ENCODE measurements at places on chromosomes 11 and 22.

GRCh38 chr11:69773626-69774353, 1.4 kb downstream of the FGF4 start:
- peaks cover 41% of the 10 kb centered on the region for H3K27me3 ChIP-seq
- no peaks in the 10 kb centered on the region for H3K36me3 ChIP-seq
- no peak overlapping the region for H3K4me3 ChIP-seq
- no peak overlapping the region for H3K27ac ChIP-seq

GRCh38 chr22:50044485-50045118, 13.5 kb downstream of the TTLL8 start:
- H3K4me1 ChIP-seq = peaks cover 2% of the 10 kb centered on the region
- H3K36me3 ChIP-seq = no peaks in the 10 kb centered on the region
- no peak for DNase-seq
- H3K27ac ChIP-seq = no peak overlapping the region

DNA sequence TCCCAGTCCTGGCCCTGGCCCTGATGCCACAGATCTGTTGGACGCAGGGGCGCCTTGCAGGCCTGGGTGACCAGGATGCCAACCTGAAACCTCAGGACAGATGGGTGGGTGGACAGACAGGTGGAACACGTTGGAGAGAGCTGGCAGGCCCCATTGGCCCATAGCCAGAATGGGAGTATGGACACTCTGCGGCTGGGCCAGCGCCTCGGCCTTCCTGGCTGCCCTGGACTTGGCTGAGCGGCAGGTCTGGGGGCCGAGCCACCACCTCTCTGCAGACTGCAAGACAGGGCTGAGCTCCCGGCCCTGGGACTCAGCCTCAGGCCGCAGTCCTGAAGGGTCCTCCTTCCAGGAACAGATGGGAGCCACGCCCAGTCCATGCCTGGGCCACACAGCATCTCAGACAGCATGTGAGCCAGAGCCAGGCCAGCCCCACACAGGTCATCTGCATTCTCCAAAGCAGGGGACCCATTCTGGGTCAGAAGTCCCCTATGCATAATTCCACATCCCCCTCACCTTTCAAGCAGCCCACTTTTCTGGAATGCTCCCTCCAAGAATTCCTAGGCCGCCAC, 14.1 kb downstream of the WNT7B start:
- H3K27me3 ChIP-seq = peaks cover 3% of the 10 kb centered on the region
- H3K36me3 ChIP-seq = no peaks in the 10 kb centered on the region
- H3K4me1 ChIP-seq = no peaks in the 10 kb centered on the region
- no peak overlapping the region for H3K4me3 ChIP-seq
- no peak for DNase-seq

DNA sequence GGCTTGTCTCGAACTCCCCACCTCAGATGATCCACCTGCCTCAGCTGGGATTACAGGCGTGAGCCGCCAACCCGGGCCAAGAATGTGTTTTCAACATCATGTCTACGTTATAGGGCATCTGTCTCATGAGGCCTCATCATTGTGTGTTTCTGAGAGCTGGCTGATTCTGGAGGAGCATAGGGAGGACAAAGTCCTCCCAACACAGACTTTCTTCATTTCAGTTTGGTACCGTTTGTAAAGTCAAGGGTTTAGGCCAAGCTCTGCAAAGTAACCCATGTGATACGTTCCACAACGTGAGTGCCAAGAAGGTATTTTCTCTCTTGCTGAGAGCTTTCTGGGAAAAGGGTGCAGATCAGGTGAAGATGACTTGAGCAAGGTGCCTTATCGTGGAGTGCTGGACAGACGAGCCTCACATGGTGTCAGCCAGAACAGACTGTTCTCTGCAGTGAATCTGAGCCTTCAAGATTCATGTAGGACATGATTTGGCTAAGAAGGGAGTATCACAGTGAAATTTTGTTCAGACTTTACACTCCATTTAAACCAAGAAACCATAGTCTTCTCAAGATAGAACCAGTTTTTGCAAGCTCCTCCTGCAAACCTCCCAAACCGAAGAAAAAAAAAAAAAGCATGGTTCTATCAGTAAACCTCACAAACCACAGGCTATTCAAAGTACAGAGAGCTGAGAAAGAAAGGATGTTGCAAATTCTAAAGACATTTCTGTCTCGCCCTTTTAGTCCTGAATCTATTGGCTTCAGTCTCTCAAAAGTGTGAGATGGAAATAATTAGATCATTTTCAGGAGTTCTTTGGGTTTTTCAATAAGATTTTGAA, 71.7 kb downstream of the DBX1 start:
- H3K4me1 ChIP-seq = peaks cover 20% of the 10 kb centered on the region
- H3K4me3 ChIP-seq = no peak overlapping the region
- no peaks in the 10 kb centered on the region for H3K36me3 ChIP-seq
- H3K27me3 ChIP-seq = peaks cover 23% of the 10 kb centered on the region
- no peak for DNase-seq

DNA sequence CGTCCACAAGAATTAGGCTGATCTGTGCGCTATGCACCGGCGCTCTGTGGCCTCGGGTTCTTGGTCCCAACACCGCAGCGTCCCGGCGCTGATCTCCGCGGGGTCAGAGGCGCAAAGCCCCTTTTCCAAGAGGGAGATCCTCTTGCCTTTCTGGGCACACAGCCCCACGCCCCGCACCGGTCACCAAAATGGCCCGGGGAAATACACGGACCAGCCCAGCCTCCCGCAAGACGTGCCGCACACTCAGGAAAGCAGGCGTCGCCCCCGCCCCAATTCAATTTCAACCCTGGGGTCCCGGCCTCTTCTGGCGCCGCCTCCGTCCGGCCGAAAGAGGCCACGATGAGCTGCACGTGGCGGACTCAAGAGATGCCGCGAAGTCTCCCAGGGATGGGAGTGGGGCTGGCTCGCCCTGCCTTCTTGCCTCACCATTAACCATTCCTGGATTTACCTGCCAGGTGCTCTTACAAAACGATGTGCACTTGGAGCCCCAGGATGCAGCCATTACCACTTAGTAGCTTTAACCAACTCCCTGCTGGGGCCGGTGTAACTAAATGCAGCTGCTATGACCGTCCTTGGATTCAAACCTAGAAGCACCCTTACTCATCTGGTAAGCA, 10.5 kb downstream of the PIWIL3 start:
- H3K36me3 ChIP-seq = no peaks in the 10 kb centered on the region
- H3K4me3 ChIP-seq = no peak overlapping the region
- H3K27me3 ChIP-seq = peaks cover 4% of the 10 kb centered on the region
- no peaks in the 10 kb centered on the region for H3K4me1 ChIP-seq

DNA sequence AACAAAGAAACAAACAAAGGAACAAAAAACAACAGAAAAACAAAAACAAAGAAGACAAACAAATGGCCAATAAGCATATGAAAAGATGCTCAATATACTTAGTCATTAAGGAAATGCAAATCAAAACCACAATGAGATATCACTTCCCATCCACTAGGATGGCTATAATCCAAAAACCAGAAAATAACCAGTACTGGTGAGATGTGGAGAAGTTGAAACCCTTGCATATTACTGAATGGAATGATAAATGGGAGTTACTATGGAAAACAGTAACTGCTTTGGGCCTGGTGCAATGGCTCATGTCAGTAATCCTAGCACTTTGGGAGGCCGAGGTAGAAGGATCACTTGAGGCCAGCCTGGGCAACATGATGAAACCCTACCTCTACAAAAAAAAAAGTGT, 44.9 kb upstream of the RBFOX2 start:
- no peak for DNase-seq
- H3K27ac ChIP-seq = no peak overlapping the region

DNA sequence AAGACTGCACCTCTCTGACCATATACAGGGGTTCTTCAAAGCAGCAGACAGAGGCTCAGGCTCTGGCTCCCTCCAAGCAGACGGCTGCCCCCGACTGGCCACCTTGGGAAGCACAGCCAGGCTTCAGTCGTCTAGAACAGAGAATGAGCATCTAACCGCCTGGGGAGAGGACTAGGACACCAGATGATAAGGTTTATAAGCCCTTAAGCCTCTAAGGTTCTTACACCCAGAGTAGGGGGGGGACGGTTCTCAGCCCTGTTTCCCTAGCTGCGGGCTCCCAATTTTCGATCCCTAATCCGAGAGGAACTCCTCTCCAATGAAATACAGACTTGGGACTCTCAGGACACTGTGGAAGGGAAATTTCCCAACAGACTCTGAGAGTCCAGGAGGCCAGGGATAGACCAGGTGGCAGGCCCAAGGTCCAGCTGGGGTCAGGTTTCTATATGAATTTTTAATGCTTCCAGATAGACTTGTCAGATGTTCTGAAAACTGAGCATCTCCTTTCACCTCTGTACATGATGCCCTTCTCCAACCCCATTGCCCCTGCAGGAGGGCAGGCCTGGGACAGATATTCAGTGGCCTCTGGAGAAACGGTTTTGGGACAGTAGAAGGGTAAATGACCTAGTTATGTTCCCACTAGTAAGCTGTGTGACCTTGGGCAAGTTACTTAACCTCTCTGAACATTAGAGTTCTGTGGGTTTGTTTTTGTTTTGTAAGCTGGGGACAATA, 20.2 kb downstream of the RTN4RL2 start:
- H3K4me3 ChIP-seq = no peak overlapping the region
- H3K4me1 ChIP-seq = peaks cover 24% of the 10 kb centered on the region
- peak; percentile 80 for DNase-seq
- peaks cover 3% of the 10 kb centered on the region for H3K36me3 ChIP-seq

DNA sequence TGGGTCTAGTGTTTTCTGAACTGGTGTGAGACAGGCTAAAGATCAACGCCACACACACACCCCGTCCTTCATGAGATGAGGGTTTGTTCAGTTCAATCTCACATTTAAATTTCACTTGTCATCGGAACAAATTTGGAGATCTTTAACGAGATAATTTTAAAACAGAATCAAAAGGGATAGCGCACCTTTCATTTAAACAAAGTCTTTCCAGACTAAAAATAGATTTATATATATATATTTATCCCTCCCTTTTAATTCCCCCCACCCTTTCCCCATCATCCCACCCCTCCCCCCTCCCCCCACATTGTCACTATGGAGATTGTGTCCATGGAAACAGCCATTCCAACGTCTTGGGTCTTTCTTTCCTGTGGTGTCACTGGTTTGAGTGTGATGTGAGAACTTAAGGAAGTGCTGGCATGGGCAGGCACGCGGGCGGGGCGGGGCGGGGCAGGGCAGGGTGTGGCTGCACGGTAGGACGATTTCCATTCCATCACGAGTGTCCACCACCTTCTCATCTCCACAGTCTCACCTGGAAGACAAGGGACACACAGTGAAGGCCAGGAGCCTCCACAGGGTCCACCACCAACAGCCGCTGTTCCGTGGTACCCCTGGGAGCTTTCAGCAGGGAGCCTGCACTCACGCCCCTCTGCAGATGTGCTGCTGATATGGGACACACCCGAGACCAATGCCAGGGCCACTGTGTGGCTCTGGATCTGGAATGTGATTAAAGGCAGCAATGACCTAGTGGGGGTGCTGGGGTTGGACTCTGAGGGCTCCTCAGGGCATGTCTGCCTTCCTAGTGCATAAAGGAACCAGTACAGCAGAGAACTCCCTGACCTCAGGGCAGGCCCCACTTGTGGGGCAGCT, 30.5 kb upstream of the CYP2D6 start:
- no peak overlapping the region for H3K4me3 ChIP-seq
- peaks cover 7% of the 10 kb centered on the region for H3K4me1 ChIP-seq
- peak overlapping the region; percentile 1 for H3K27ac ChIP-seq
- H3K27me3 ChIP-seq = no peaks in the 10 kb centered on the region
- no peak for DNase-seq

- H3K27ac ChIP-seq = peak overlapping the region; percentile 89
- no peak overlapping the region for H3K4me3 ChIP-seq
Observed at GRCh38 chr11:73383249-73384124, 7.3 kb downstream of the RELT start.

DNA sequence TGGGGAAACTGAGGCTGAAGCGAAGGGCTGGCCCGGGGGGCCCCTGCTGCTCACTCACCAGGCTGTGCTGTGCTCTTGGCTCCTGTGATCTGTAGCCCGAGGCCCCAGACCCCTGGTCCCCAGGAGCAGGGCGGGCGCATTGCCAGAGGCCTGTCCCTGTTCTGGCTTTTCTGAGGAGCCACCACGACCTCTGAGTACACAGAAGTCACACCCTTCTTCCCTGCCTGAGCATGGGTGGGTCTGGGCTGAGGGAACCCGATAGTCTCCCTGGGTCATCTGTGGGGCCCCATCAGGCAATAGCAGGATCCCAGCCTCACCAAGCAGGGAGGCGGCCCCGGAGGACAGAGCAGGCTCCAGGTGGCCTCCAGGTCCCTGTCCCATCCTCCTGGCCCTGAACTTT, 5.1 kb downstream of the CASTOR1 start:
- H3K4me3 ChIP-seq = peak overlapping the region; percentile 64
- no peaks in the 10 kb centered on the region for H3K27me3 ChIP-seq
- peak overlapping the region; percentile 81 for H3K27ac ChIP-seq
- peaks cover 73% of the 10 kb centered on the region for H3K4me1 ChIP-seq

GRCh38 chr11:43580735-43581369, 99.7 kb upstream of the HSD17B12 start:
- H3K36me3 ChIP-seq = no peaks in the 10 kb centered on the region
- H3K4me3 ChIP-seq = peak overlapping the region; percentile 43
- no peak overlapping the region for H3K27ac ChIP-seq
- H3K27me3 ChIP-seq = peaks cover 87% of the 10 kb centered on the region
- DNase-seq = no peak

DNA sequence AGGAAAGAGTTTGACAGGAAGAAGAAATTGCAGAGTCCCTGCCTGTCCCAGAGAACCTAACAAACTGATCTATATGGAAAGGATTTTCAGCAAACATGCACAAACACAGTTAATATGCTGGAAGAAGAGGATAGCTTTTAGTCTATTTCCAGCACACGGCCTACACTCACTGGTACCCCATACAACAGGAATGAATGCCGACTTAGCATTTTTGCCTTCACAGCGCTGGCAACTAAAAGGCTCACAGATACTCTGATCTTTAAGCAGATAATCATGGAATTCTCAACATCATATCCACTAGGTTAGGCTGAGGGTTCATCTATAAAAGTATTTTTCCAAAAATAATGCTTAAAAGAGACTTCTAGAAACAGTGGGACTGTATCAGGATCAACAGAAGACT, 9.8 kb upstream of the TUBA8 start:
- no peak overlapping the region for H3K4me3 ChIP-seq
- no peaks in the 10 kb centered on the region for H3K27me3 ChIP-seq
- no peak for DNase-seq
- peaks cover 49% of the 10 kb centered on the region for H3K36me3 ChIP-seq

GRCh38 chr22:49659924-49660315, 167.8 kb downstream of the BRD1 start:
- H3K36me3 ChIP-seq = peaks cover 12% of the 10 kb centered on the region
- no peak overlapping the region for H3K27ac ChIP-seq
- H3K27me3 ChIP-seq = no peaks in the 10 kb centered on the region
- no peak overlapping the region for H3K4me3 ChIP-seq

GRCh38 chr11:105670811-105671210, 60.9 kb downstream of the GRIA4 start:
- H3K4me1 ChIP-seq = no peaks in the 10 kb centered on the region
- no peak overlapping the region for H3K27ac ChIP-seq
- H3K36me3 ChIP-seq = no peaks in the 10 kb centered on the region
- no peaks in the 10 kb centered on the region for H3K27me3 ChIP-seq
- no peak for DNase-seq

DNA sequence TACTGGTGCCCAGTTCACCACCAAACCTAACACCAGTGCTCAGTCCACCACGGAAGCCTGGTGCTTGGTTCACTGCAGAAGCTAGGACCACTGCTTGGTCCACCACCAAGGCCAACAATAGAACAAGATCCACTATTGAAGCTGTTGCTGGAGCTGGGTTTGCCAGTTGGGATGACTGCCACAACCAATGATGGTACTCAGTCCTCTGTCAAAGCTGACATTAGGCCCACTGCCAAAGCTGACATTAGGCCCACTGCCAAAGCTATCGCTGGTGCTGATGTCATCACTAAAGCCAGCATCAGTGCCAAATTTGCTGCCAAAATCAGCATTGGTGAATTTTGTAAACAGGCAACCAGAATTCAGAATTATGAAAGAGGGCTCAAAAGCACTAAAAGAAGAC, 1850.2 kb upstream of the RAG2 start:
- H3K27ac ChIP-seq = no peak overlapping the region
- H3K4me3 ChIP-seq = no peak overlapping the region
- no peak for DNase-seq
- no peaks in the 10 kb centered on the region for H3K36me3 ChIP-seq
- no peaks in the 10 kb centered on the region for H3K27me3 ChIP-seq
